Stimulated activated CD4-positive, alpha-beta T cell treated with anti-CD3 and anti-CD28 coated beads, TNF-alpha, amount 100 ng/mL, for 48 hours (primary cell): ENCODE measurements at places on chromosomes 3 and 15.

- no peak for DNase-seq
Observed at GRCh38 chr3:46468753-46469600, 4.3 kb upstream of the LTF start.

- DNase-seq: no peak
Observed at GRCh38 chr3:180264479-180264878, 227.7 kb upstream of the PEX5L start.

- no peak for DNase-seq
Observed at GRCh38 chr15:76200641-76201105, 110.6 kb downstream of the ETFA start.

GRCh38 chr3:192817506-192817905, 90.2 kb upstream of the FGF12 start:
- no peak for DNase-seq

GRCh38 chr15:60918234-60918959, 310.7 kb downstream of the RORA start:
- no peak for DNase-seq

- no peak for DNase-seq
Observed at GRCh38 chr3:10365791-10366190, 44.9 kb upstream of the SEC13 start.
